ENCODE measurements at places on chromosomes 5 and 9.

DNA sequence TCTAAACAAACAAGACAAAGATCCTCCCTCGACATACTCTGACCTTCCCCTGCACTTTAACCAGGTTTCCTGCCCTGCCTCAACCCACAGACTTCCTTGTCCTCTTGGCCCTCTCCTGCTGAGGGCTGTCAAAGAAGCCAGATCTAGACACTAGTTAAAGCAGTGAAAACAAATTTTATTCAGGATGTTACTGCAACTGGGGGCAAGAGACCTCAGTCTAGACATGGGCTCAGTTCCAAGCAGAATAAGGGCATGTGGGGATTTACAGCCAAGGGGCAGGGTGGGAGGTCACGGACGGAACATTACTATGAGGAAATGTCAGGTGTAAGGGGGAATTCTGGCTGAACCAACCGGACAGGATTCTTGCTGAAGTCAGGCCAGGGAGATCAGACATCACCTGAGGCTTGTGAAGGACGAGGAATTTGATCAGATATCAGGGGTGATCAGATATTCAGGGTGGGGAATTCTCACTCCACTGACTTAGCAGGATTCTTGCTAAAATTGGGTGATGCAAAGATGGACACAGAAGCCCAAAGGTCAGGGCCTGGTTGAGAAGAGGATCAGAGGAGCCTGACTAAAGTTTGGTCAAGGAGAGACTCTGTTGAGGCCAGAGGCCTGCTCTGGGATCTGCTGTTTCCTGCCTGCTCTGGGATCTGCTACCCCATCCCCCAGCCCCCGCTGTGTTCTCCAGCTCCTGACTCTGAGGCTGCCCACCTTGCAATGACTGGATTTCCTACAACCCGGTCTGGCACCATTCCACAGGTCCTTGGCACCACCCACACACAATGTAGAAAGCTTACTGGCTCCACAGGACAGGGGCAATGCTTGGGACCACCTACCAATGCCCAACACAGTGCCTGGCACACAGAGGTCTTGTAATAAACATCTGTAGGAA, 21.5 kb downstream of the GABBR2 start:
- DNase-seq: no peak

DNA sequence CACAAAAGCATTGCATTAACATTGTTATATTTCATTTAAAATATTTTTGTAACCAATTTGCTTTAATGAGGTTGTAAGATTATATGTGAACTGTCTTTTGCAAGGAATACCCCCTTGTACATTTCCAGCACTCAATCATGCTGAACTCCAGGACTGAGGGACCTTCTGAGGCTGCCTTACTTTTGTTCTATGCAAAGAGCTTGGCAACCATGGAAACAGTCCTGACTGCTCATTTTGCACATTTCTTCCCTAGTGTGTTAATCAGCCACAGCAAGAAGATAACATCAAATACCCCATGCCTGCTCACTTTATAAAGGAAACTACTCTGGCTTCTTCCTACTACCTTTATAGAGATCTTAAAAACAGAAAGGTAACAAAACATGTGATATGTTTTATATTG, 355.6 kb upstream of the IZUMO3 start:
- no peak for DNase-seq

GRCh38 chr5:154701181-154701580, 54.0 kb upstream of the LARP1 start:
- DNase-seq: no peak

- DNase-seq: no peak
Measured at GRCh38 chr5:133589286-133589685, 23.1 kb downstream of the FSTL4 start.

GRCh38 chr5:168961681-168962080, 339.3 kb downstream of the SLIT3 start:
- DNase-seq: no peak

- no peak for DNase-seq
Measured at GRCh38 chr5:153504726-153505125, 14.3 kb downstream of the GRIA1 start.

DNA sequence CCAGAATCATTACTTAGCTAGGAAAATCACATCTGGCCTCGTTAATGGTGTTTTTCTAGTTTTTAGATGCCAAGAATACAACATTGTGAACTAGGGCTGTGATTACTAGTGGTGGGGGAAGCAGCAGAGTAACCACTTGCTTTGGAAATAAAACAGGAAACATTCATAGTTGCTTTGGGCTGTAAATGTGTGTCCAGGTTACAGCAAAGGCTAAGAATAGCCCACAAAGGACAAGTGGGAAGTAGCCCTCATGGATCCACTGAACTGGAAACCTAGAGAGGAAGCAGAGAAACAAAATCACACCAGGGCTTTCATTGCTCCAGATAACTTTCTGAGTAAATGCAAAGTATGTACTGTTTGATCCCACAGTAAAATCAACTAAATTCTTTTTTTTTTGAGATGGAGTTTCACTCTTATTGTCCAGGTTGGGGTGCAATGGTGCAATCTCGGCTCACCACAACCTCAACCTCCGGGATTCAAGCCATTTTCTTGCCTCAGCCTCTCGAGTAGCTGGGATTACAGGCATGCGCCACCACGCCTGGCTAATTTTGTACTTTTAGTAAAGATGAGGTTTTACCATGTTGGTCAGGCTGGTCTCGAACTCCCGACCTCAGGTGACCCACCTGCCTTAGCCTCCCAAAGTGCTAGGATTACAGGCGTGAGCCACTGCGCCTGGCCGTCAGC, 56.2 kb upstream of the TNFSF15 start:
- DNase-seq: no peak

GRCh38 chr5:109942646-109943045, 252.9 kb downstream of the MAN2A1 start:
- DNase-seq: no peak

- DNase-seq: no peak
Measured at GRCh38 chr5:158154226-158155005, 295.5 kb upstream of the CLINT1 start.

GRCh38 chr9:32525709-32526030, 326 bp downstream of the RIGI start:
- DNase-seq: no peak

- DNase-seq: no peak
Measured at GRCh38 chr9:133247632-133248031, 27.4 kb downstream of the ABO start.

- no peak for DNase-seq
Measured at GRCh38 chr5:181189363-181189961, 15.5 kb downstream of the TRIM7 start.

DNA sequence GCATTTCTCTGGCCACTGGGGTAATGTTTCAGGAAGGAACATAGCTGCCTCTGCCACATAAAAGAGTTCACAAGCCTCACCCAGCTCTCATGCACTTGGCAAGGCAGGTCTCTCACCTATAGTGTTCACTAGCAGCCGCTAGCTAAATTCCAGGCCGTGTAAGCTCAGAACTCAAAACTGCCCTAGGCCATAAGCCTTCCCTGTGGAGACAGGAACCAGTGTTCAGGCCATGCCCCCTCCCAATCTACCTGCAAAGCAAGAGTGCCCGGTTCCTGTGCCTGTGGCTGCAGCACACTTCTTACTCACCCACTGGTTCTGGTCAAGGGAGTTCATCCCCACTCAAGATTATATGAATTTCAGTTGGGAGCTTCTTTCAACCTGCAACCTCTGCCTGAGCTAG, 60.7 kb upstream of the ZNF169 start:
- no peak for DNase-seq

GRCh38 chr5:109865637-109866036, 175.9 kb downstream of the MAN2A1 start:
- DNase-seq: no peak

- no peak for DNase-seq
Measured at GRCh38 chr5:180401229-180401907, 48.2 kb upstream of the GFPT2 start.

DNA sequence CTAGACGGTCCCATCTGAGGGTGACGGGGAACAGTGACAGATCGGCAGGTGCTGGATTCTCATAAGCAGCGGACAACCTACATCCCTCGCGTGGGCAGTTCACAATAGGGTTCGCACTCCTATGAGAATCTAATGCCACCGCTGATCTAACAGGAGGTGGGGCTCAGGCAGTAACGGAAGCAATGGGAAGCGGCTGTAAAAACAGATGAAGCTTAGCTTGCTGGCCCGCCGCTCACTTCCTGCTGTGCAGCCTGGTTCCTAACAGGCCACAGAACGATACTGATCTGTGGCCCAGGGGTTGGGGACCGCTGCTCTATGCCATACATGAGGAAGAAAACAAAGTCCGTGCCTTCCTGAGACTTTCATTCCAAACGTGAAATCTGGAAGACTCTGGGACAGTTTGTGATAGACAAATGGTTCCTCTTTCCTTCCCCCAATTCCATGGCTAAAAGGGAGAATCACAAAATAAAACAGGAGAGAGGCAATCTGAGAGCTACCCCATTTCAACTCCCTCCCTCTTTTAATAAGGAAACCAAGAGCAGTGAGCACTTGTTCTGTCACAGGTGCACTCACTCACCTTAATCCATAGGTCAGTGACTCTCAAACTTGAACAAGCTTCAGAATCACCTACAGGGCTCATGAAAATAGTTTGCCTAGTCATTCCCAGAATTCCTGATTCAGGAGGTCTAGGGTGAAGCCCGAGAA, 12.1 kb downstream of the PDCL start:
- DNase-seq: no peak

Data from NCI-H460 (cell line).